ENCODE measurements at places on chromosomes 2 and 18. TPM values are rescaled to one million over a fixed set of nuclear protein-coding genes. Genes with fewer than 3 reads are reported as not detected.

Gene CXCR4
- total RNA-seq: 274 TPM

Gene TTN
- total RNA-seq: 14.4 TPM

Gene SP140L
- total RNA-seq: 104 TPM

Gene SYT4
- not detected for total RNA-seq

Gene DCC
- total RNA-seq: not detected

DNA sequence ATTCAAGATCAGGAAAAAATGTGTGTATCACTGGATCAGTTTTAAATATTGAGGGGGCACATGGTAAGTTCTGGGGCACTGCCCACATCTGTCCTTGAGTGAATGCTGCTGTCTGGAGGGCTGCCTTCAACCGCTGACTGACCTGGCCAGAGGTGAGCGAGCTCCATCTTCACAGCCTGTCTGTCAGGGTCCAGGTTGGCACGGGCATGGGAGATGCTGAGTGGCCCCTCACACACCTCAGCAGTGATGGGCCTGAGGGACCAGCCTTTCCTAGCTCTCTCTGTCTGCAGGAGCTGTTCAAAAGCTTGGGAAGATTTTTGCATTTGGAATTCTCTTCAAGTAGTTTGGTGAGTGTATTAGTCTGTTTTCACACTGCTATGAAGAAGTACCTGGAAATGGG lies 114.8 kb upstream of the ALKAL2 start:
- no peaks in the 10 kb centered on the region for H3K4me1 ChIP-seq
- no peaks in the 10 kb centered on the region for H3K27me3 ChIP-seq
- no peak overlapping the region for H3K4me3 ChIP-seq
- H3K27ac ChIP-seq: no peak overlapping the region

- no peak for DNase-seq
- H3K27me3 ChIP-seq: peaks cover 61% of the 10 kb centered on the region
- no peak overlapping the region for H3K4me3 ChIP-seq
- peaks cover 10% of the 10 kb centered on the region for H3K4me1 ChIP-seq
Measured at GRCh38 chr2:109209412-109209811, 80.4 kb downstream of the SH3RF3 start.
